ENCODE measurements at places on chromosomes 7 and 10.

DNA sequence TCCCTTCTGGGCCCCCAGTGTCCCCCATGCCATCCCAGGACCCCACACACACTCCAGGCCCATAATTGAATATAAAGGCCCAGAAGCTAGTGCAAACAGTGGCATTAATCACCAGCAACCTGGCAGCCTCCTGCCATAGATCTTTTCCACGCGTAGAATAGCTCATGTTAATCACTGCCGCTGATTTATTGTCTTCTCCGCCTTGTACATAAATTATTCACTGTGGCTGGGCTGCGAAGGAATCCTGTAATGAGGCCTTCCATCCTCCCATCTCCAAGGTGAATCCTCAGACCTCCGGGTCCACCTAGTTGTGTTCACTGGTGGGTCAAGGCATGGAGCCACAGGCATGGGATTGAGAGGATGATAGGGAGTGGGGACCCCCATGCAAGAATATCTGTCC lies 33.2 kb downstream of the KAZALD1 start:
- no peak for DNase-seq

- no peak for DNase-seq
Measured at GRCh38 chr10:57864765-57865680, 402.7 kb downstream of the IPMK start.

DNA sequence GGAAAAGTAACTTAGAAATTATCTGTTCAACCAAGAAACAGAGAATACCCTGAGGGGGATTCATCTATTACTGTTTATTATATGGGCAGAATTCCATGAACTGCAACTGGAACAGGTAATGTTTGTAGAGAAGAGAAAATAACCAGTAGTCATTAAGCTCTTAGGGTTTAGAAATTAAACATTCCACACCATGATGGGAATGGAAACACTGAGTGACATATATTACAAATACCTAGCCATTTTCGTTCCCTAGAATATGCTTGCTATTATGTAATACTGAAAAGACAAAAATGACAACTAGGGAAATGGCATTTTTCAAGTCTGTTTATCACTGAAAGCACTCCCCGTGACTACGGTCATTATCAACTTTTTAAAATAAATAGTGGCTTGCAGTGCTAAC lies 1007.4 kb downstream of the GATA3 start:
- no peak for DNase-seq

- no peak for DNase-seq
Measured at GRCh38 chr10:110817614-110818013, 54.1 kb upstream of the PDCD4 start.

DNA sequence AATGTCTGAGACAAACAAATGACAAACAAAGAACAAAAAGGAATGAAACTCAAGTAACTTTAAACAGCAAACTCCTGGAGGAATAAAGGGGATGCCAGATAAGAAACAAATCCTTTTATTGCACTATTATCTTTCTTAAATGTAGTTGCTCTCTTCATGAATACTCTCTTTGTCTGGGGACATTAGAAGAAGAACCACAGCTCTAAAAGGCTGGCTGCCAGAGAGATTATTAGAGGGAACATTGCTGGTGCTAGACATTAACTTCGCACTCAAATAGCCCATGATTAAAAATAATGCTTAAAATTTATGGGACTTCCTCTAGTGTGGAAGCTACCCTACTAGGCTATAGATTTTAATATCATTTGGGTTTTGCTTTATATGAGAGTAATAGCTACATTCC lies 1330.4 kb downstream of the XPNPEP1 start:
- DNase-seq: no peak

DNA sequence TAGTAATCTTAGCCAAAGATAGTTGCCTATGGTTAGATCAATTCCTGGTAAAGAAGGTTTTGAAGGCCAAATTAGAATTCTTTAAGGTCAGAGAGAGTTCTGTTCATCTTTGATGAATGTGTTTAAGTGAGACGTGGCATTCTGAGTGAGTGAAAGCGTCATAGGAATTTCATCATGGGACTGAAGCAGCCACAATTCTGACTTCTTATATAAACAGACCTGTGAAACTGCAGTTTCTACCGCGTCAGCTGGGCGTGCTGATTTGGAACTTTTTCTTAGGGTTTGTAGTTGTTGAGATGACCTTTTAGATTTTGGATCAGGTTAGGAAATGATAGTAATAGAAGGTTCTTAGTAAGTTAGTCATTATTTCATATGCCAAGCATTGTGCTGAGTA lies 103.8 kb downstream of the CNNM2 start:
- DNase-seq: no peak

DNA sequence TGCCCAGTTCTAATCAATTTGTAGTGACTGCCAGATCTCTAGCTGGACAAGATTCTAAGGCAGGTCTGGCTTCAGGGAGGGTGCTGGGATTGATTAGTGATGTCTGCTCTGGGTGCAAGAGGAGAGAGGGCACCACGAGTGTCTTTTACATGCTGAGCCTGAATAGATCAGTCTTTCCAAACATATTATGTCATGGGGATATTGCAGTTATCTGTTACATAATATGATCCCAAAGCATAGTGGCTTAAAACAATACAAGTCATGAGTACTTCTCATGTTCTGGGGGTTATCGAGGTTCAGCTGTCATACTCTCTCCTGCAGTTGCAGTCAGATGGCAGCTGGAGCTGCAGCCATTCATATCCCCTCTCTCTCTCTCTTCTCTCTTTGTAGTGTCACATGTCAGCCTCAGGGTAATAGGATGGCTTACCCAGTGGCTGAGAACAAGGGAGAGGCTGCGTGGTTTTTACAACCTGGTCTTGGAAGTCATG lies 26.0 kb downstream of the SLC29A3 start:
- DNase-seq: no peak

GRCh38 chr7:156024201-156024600 lies 211.9 kb upstream of the SHH start:
- DNase-seq: no peak

DNA sequence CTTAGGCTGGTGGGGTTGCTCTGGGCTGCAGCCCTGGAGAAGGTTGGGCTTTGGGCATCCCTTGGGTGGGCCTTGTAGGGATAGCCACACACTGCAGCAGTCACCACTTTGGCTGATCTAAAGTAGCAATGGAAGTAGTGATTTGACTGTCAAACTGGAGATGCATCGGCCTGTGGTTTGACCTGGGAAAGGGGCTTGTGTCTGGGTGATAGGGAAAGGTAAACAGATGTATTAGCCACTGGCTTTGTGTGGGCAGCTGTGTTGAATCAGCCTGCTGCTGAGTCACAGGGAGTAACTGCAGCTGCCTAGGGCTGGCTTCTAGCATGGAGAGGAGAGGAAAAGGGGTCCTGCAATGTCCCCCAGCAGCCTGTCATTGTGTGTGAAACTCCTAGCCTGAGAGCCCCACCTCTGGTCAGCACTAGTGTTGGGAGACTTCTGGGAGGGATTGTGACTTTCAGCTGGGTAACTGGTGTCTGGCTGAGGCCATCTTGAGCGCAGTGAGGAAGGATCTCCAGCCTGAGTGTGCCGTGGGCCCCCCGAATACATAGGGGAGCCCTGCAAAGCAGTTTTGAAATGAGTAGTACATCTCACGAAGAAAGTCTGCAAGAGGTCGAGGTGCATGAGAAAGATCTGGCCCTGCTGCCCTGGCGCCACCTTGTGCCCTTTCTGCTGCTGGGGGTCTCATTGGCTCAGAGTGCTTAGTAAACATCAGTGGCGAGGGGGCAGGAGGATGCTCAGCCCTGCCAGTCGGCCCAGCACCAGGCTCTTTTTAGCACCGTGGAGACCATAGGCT lies 117.3 kb downstream of the FANK1 start:
- no peak for DNase-seq

DNA sequence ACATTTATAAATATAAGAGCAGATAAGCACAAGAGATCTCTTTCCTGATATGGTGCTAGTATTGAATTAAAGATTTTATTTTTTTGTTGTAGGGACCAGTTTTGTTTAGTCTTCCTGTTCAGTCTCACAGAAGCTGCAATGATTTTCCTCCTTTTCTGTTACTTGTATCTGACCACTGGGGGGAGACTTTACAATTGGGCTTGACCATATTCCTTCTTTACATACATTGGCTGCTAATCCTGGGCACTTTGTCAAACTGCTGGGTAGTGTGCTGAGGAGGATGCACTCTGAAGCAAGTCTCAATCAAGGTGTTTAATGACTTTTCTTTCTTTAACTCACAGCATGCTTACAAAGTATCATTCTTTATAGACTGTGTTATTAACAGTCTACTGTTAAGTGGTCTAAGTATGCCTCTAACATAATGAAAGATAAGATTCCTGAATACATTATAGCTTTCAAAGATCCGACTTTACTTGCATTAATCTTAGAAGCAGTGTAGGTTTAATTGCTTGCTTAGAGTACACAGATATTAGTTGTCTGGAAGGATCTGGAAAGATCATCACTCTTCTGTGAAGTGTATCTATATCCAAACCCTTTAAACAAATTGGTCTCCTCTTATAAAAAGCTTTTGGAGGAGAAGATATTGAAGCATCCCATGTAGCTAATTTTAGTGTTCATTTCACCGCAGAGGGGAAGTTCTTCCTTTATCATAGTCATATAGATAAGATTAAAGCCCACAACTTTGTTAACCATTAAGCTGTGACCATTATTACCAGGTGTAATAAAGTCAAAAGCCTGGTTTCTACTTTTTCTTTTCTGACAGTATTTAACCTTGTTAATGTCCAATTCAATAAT lies 3.1 kb downstream of the PALS2 start:
- peak; percentile 20 for DNase-seq

DNA sequence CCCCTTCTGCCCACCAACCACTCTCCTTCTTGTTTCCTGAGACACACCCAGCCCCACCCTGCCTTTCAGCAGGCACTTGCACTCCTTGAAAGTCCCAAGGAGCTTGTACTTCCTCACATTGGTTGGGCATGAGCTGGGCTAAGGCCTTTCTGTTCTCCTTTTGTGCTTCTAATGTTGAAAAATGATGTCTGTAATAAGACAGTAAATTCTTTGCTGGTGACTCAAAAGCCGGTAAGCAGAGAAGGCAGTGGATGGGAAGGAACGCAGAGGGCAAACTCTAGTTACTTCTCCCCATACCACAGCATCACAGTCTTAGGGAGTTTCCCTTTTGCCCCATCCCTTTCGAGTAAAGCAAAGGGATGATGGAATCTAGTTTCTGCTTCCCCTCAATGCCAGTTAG lies 185.6 kb downstream of the PLXNA4 start:
- peak; percentile 22 for DNase-seq

GRCh38 chr7:4650433-4651047 lies 31.6 kb upstream of the FOXK1 start:
- no peak for DNase-seq

DNA sequence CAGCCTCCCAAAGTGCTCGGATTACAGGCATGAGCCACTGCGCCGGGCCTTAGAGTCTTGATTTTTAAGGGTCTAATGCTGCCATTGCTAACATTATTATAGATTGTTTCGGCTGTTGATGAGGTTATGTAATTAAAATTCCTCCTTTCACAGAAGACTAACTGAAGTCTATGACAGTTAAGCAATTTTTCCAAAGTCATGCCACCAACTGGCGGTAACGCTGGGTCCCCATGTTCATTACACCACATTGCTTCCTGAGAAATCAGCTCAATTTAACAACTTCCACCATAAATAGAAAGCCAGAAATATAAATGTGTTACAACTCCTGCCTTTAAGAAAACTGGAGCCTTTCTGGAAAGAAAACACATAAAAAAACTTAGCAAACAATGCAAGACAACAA lies 3.5 kb downstream of the ERLIN1 start:
- DNase-seq: peak; percentile 15

- DNase-seq: no peak
Measured at GRCh38 chr7:122006687-122007086, 133.7 kb downstream of the PTPRZ1 start.

GRCh38 chr10:36344240-36345174 lies 702.4 kb upstream of the FZD8 start:
- no peak for DNase-seq

- DNase-seq: no peak
Measured at GRCh38 chr7:151007469-151007898, 16.7 kb downstream of the NOS3 start.

- DNase-seq: no peak
Measured at GRCh38 chr10:78515038-78515872, 481.6 kb downstream of the RPS24 start.

DNA sequence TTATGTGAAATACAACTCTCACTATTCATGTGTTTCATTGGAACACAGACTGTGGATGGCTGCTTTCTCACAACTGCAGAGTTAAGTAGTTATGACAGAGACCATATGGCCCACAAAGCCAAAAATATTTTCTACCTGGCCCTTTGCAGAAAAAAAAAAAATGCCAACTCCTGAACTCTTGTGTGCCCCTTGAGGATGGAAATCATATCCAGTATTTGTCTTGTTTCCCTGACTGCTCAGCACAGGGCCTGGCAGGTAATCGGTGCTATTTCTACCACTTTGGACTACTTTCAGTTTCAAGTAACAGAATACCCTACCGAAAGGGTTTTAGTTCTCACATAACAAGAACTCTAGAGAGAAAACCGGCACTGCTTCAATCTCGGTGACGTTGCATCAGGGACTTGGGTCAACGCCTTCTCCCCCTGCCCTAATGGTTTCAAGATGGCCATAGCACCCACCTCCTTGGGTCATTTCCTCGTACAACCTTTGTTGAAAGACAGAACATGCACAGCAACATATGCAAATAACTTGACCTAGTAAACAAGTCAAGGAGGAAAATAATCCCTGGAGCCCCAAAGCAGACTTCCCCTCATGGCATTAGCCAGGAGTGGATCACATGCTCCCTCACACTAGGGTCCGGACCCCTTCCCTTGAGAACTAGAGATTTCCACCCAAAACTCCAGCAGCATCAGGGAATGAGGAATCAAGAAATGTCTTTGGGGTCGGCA lies 11.8 kb upstream of the GPNMB start:
- DNase-seq: no peak

DNA sequence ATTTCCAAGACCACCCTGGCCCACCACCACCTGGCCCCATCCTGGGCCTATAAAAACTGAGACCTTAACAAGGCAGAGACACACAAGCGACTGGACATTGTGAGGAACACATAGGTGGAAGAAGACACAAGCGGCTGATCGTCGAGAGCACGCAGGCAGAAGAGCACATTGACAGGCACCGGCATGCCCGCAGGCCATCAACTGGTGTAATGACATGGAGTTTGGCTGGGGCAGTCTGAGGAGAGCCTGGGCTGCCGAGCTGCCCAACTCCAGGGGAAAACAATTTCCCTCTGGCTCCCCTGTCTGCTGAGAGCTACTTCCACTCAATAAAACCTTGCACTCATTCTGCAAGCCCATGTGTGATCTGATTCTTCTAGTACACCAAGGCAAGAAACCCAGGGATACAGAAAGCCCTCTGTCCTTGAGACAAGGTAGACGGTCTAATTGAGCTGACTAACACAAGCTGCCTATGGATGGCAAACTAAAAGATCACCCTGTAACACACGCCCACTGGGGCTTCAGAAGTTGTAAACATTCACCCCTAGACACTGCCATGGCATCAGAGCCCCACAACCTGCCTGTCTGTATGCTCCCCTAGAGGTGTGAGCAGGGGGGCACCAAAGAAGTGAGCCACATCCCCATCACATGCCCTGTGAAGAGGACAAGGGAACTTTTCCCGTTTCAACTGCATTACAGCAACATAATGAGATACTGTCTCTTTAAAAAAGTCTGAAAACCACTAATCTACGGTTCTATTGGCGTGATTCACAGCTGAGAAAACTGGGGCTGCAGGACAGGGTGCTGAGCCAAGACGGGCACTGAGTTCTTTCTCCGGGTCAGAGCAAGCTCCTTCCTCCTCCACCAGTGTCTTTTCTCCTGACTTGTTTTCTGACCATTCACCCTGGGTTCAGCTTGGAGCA lies 18.5 kb upstream of the TNS3 start:
- DNase-seq: no peak

- no peak for DNase-seq
Measured at GRCh38 chr10:49664842-49665355, 14.6 kb upstream of the C10orf53 start.

GRCh38 chr10:43814663-43815062 lies 166.0 kb upstream of the ZNF32 start:
- DNase-seq: no peak

GRCh38 chr7:121916211-121916610 lies 43.2 kb downstream of the PTPRZ1 start:
- no peak for DNase-seq

Measured in GDM1 (cell line).